ENCODE measurements at places on chromosomes 11 and 22.

- peak; percentile 72 for DNase-seq
Observed at GRCh38 chr11:66976028-66976467, 944 bp downstream of the C11orf86 start.

GRCh38 chr11:69358398-69359020 lies 64.6 kb downstream of the MYEOV start:
- DNase-seq, result no peak

- no peak for DNase-seq
Observed at GRCh38 chr11:92642177-92642931, 327.1 kb upstream of the MTNR1B start.

DNA sequence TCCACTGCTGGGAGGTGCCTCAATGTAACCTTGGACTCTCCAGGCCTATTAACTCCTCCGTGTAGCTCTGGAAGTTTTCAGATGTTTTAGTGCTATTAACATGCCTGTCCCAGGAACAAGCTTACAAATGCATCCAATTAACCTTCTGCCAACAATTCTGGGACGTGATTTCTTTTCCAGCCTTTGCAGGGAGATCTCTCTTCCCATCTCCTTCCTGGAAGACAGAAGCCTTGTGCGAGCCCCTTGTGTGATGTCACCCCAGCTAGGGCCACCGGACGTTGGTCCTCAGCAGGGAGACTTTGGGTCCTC lies 47.7 kb upstream of the SYT7 start:
- DNase-seq, result no peak

GRCh38 chr11:73393479-73394415 lies 17.5 kb downstream of the RELT start:
- peak; percentile 83 for DNase-seq

GRCh38 chr11:6427516-6427915 lies 8.6 kb upstream of the APBB1 start:
- DNase-seq, result no peak

DNA sequence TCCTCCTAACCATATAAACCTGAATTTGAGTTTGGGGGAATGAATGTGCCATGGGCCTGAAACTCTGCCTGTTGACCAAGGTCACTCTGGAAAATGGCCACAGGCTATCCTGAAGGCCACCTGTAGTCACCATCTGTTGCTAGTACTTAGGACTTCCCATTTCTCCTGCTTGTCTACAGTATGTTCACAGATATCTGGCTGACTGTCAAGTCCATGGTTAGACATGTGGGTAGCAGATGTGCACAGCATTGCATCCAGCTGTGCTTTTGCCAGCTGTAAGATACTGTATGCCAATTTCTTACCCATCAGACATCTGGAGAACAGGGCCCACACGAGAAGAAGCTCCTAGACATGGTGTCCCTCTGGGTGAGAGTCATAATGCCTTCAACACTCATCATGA lies 475.4 kb downstream of the INSC start:
- DNase-seq, result no peak

GRCh38 chr11:92556431-92556830 lies 331.8 kb downstream of the FAT3 start:
- DNase-seq, result no peak
